Endodermal cell (in vitro differentiated cells): ENCODE measurements at places on chromosomes 1 and 21. TPM values are rescaled to one million over a fixed set of nuclear protein-coding genes. Genes with fewer than 3 reads are reported as not detected.
A peak's percentile ranks its signal among the peaks of the same experiment; 100 is the strongest.

YBEY gene
- 16.1 to 19.6 TPM (median 19.5 TPM) in 3 replicates for total RNA-seq

ANKRD65 gene
- total RNA-seq: 1.6 to 3.5 TPM (median 2.7 TPM) in 3 replicates

CFH gene
- not detected in 2 replicates for total RNA-seq

TRAPPC3 gene
- 59.7 and 61.5 TPM in 2 replicates for total RNA-seq

TMEM200B gene
- total RNA-seq: 33.7 and 36.0 TPM in 2 replicates

PLEKHN1 gene
- total RNA-seq: 1.3 to 2.2 TPM (median 1.5 TPM) in 3 replicates

ZSCAN20 gene
- total RNA-seq: 4.8 and 5.8 TPM in 2 replicates

GRCh38 chr21:42203321-42203720, 15.6 kb upstream of the ABCG1 start:
- DNase-seq: no peak

- no peak for DNase-seq
Observed at GRCh38 chr1:167627865-167628641, 2.0 kb upstream of the RCSD1 start.

DNA sequence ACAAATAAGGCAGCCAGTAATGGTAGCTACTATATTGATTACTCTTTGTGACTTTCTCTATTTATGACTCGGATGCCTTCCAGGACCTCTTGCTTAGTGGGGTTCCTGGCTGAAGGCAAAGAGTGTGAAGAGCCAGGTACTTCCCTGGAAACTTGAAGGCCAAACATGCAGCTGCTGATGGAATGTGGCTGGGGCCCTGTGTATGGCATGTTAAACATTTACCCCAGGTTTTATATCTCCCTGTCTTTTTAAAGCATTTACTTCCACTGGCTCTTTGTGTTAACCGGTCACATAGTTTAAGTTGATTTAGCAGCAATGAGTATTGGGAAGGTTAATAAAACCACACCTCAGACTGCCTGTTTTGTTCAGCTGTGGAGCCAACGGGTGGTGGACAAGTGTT, 45.7 kb upstream of the PAXBP1 start:
- DNase-seq: no peak

- no peak for DNase-seq
Observed at GRCh38 chr1:150553392-150554085, 4.3 kb downstream of the ADAMTSL4 start.

- DNase-seq: peak; percentile 78
Observed at GRCh38 chr21:15241997-15242736, 177.4 kb upstream of the NRIP1 start.

DNA sequence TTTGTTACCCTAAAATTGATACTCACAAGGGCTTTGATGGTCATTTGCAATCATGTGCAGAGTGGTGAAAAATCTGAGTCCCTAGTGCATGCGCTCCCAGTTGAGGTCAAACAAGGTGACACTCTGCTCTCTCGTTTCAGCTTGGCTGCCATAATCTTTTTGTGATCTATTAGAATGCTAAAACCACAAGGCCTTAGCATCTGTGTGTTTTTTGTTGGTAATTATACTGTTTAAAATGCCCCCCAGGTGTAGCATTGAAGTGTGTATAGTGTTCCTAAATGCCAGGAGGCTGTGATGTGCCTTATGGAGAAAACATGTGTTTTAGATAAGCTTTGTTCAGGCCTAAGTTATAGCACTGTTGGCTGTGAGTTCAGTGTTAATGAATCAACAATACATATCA, 89.3 kb downstream of the PLD5 start:
- DNase-seq: no peak

GRCh38 chr1:201468501-201468843, 516 bp downstream of the PHLDA3 start:
- peak; percentile 78 for DNase-seq

GRCh38 chr1:101237229-101237837, 514 bp downstream of the S1PR1 start:
- DNase-seq: peak; percentile 61

DNA sequence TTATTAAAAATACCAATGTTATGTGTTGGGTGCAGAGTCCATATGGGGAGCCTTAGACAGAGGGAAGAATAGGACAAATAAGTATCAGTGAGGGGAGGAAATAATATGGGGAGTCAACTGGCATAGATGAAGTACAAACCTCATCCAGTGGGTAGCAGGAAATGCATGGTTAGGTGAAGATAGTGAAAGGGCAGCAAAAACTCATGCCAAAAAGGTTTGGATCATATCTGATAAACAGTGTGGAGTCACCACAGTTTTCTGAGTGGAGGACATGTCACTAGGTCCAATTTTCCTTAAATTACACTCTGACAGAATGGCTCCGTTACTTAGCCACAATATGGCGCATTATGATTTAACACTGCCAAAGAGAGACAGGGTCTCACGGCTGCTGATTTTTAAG, 10.3 kb downstream of the DUSP23 start:
- no peak for DNase-seq

DNA sequence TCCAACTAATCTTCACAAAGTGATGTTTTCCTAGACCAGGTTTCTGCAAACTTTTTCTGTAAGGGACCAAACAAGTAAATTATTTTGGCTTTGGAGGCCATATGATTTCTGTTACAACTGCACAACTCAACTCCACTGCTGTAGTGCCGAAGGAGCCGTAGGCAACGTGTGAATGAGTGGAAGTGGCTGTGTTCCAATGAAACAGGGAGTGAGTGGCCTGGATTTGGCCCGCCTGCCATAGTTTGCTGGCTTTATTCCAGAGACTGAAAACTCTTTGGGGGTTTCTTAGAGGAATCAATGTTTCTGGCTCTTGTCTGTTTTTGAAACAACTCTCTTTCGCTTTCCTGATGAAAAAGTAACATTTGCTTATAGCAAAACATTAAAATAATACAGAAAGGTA, 12.6 kb upstream of the ACTL8 start:
- DNase-seq: no peak

DNA sequence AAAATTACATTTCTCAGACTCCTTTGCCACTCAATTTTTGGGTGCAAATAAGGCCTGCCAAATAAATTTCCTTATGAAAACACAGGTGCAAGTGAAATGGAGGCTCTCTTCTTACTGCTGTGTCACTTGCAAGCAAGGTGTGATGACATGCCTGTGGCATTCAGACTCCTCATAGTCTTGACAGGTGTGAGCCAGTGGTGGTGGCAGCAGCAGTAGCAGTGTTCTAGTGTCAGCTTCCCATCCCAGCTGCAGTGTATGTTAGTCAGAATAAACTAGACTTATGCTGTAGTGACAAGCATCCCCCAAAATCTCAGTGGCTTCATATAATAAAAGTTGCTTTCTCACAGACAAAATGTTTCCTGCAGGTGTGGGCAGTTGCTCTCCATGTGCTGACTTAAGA, 3.8 kb upstream of the EEIG2 start:
- no peak for DNase-seq

GRCh38 chr1:214135886-214136285, 145.1 kb upstream of the SMYD2 start:
- DNase-seq: peak; percentile 68

GRCh38 chr1:201145816-201146215, 8.5 kb downstream of the TMEM9 start:
- no peak for DNase-seq

GRCh38 chr1:115647507-115647906, 5.7 kb downstream of the VANGL1 start:
- DNase-seq: peak; percentile 54

GRCh38 chr1:149846042-149846441, 53.3 kb upstream of the BOLA1 start:
- no peak for DNase-seq

DNA sequence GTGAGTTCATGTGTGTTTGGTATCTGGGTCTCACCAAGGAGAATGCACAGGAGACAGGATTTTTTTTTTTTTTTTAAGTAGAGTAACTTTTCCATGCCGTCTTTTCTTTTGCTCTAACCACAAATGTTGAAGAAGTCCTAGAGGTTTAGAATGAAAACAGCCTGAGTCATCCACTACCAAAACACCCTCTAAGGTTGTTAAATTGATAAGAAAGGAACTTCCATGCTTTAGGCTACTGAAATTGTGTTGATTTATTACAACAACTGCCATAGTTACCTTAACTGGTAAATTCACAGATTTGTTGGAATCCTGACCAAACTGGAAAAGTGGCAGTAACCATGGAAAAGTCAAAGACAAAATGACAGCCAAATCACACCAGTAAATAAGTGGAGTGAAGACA, 375.6 kb downstream of the AMY1C start:
- no peak for DNase-seq

- no peak for DNase-seq
Observed at GRCh38 chr1:226967665-226968064, 27.6 kb downstream of the COQ8A start.

DNA sequence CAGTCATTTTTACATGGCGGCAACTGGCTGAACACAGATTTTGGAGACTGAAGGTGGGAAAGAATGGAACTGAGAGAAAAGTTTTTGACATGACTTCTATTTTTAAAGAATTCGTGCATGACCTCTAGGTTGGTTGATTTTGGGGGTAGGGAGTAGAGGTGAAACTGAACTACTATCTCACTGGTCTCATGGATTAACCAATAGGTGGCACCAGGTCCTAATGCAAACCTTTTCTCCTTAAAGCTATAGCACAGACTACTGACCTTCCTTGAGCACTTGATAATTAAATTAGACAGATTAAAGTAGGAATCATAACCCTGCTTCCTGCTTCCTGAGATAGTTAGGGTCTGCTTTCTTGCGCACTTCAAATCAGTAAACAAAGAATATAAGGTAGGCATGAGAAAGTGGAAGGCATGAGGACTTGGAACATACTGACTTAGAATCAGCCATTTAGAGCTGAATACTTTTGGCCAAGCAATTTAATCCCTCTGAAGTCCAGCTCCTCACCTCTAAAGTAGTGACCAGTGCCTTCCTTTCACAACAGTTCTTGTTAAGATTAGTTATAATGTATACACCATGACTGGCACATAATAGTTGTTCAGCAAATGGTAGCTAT, 206.0 kb downstream of the CENPF start:
- peak; percentile 49 for DNase-seq

DNA sequence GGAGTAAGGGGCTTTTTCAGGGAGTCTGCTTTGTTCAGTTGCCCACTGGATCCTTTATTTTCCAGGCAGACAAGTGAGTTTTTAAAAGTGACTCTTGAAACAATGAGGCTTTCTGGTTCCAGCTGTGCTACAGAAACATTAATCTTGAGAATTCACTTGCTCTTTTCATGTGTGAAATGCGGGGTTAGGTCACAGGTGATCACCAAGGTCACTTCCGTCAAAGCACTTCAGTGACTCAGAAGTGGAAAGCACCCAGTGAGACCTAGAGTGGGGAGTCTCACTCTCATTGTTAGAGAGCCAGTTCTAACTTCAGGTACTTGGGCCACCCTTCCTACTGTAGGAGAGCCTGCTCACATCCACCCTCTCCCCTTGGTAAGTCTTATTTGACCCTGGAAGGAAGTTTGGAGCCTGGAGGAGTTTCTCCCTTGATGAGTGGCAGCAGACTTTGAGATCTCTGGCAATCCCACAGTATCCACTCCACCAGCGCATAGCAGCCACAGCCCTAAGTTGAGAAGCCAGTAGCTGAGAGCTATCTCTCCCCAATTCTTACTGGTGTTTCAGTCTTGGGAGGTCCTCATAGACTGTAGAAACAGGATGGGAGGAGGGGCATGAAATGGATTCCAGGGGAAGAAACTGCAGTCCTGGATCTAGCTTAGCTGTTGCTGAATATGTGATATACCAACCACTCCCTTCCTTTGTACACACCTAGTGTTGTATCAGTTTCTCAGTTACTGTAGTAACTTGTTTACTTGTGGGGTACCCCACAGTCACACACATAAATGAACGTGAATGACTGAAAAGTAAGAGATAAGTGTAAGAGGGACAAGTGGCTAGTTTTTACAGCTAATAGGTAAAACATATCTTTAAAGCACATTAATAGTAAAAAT, 3.1 kb downstream of the TACSTD2 start:
- DNase-seq: no peak

GRCh38 chr1:234670967-234671626, 61.1 kb upstream of the IRF2BP2 start:
- DNase-seq: no peak
